ENCODE measurements at places on chromosomes 16 and 17.

DNA sequence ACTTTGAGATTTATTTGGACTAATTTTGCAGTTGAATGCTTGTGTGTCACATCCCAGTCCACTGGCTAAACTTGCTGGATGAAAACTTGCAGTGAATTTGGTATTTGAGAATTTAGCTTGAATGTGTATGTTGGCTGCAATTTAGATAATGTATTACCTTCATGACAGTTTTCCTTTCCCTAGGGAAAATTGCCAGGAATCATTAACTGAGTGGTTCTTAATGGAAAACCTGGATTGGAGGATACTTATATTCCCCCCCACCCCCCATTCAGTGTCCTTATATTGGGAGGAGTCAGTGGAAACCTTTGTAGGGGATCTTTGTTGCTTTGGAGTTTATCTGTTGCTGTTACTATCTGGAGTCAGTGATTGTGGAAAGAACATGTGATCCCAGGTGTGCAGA lies 67.6 kb downstream of the KPNA2 start:
- DNase-seq: no peak

DNA sequence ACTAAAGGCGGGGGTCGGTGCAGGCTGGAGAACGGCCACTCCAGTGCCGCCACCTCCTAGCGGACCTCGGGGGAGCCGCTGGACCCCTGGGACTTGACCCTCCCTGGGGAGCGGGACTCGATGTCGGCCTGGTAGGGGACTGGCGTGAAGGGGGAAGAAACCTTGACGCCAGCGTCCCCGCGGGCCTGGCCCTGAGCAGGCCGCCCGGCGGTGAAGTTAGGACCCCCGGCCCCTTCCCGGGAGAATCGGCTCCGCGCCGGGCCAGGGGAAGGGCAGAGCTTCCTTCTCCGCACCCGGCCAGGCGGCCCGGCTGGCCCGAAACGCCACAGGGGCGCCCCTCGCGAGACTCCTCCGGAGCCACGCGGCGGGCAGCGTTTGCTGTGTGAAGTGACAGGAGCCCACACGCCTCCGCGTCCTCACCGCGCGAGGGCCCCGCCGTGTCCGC lies 389 bp downstream of the DUS1L start:
- no peak for DNase-seq

DNA sequence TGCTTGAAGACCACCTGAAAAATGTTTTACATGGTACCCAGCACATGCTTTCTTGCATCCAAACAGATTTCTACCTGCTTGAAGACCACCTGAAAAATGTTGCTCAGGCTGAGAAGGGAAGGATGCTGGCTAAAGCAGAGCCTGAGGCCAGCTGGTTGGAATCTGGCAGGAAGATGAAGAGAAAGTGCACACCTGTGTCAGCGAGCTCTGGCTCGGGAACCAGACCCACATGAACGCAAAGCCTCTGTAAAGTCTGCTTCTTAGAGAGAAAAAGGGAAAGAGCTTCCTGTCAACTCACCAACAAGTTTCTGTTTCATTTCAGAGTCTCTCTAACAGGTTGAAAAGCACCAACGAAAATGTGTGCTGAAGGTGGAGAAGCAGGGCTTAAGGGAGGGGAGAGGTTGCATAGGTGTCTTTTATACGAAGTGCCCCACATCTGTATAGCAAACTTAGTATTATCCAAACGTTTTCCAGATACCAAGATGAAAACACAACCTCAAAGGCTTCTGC lies 226.0 kb downstream of the TOX3 start:
- no peak for DNase-seq

DNA sequence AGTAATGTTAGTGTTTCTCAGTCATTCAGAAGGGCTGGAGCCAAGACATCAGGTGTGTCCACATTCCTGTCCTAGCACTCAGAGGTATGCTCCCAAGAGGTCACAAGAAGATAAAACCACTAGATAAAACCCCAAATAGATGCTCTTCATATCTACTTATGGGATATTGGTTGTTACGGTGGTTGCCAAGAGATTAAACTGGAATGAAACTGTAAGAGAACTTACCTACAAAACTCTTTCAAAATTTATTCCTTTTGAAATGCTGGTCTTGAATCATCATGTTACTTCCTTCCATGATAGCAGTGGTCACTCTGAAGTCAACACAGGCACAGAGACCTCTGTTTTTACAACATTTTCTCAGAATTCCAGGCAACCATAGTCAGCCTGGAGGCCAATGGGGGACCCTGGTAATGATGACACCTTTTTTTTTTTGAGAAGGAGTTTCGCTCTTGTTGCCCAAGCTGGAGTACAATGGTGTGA lies 122.4 kb upstream of the WSCD1 start:
- DNase-seq: no peak

DNA sequence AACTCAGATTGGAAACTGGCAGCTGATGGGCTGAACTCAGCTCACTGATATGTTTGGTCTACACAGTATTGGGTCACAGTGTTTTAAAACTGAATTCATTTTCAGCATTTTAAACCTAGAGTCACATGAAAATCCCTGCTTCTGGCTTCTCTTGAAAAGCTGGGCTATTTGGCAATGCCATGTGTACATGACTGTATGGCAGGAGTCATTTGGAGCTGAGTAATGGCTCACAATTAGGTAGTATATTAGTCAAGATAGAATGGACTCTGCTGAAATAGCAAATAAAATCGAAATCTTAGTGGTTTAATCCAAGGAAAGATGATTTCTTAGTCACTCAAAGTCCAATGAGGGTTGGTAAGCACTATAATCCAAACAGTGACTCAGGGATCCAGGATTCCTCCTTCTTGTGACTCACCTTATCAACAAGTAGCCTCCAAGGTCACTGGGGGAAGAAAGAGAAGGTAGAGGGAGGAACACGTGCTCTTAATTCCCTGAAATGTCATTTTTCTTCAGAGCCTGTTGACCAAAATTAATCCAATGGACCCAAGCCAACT lies 13.9 kb upstream of the PMP22 start:
- no peak for DNase-seq

GRCh38 chr17:35846055-35846809 lies 22.5 kb downstream of the HEATR9 start:
- no peak for DNase-seq

DNA sequence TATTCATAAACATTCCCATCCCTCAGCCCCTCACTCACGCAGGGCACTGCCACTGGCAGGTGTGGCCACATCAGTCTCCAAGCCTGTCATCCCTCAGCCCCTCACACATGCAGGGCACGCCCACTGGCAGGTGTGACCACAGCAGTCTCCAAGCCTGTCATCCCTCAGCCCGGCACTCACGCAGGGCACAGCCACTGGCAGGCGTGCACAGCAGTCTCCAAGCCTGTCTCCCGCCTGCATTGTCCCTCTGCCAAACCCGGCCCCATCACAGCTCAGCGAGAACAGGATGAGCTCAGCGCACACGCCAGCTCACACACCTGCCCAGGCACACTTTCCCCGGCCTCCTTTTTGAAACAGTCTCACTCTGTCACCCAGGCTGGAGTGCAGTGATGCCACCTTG lies 11.4 kb upstream of the KREMEN2 start:
- no peak for DNase-seq

DNA sequence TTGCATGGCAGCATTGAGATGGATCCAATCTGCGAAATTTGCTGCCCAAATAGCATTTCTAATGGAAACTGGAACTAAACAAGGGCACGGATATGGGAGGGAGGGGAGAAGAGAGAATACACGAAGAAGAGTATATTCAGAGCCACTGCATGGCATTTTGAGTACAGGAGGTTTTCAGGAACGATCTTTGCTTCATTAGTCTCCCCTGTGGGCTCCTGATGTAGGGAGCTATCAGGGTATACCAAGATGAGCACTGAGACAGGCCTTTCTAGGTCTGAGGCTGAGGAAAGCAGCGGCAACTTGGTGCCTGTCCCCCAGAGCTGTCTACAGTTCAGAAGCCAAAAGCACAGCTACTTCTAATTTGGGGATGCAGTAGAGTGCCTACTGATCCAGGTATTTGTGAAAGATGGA lies 257.7 kb upstream of the PMFBP1 start:
- no peak for DNase-seq

GRCh38 chr16:86786338-86786737 lies 208.0 kb downstream of the FOXL1 start:
- no peak for DNase-seq

DNA sequence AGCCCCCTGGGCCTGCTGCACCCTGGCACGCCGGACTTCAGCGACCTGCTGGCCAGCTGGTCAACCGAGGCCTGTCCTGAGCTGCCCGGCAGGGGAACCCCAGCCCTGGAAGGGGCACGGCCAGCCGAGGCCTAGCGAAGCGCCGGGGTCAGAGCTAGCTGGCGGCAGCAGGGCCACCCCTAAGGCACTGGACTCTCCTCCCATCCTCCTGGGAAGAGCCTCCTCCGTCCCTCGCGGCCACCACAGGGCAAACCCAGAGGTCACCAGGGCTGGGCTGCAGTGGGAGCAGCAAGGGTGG lies 2.3 kb downstream of the PERCC1 start:
- DNase-seq: no peak

GRCh38 chr16:85491798-85492294 lies 121.3 kb upstream of the GSE1 start:
- DNase-seq: no peak

DNA sequence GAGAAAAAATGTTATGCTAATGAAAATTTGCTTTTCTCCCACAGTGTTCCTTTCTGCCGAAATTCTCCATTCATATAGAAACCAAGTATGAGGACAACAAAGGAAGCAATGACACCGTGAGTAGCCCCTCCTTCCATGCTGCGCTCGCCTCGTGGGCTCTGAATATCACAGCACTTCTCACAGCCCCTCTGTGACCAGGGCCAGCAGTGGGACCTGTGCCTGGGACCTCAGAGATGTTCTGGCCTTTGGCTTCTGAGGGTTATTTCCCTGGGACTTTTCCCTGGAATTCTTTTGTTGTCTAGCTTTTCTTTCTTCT lies 139.6 kb upstream of the NOL11 start:
- DNase-seq: no peak

GRCh38 chr17:46739982-46740381 lies 78.5 kb downstream of the WNT3 start:
- no peak for DNase-seq

DNA sequence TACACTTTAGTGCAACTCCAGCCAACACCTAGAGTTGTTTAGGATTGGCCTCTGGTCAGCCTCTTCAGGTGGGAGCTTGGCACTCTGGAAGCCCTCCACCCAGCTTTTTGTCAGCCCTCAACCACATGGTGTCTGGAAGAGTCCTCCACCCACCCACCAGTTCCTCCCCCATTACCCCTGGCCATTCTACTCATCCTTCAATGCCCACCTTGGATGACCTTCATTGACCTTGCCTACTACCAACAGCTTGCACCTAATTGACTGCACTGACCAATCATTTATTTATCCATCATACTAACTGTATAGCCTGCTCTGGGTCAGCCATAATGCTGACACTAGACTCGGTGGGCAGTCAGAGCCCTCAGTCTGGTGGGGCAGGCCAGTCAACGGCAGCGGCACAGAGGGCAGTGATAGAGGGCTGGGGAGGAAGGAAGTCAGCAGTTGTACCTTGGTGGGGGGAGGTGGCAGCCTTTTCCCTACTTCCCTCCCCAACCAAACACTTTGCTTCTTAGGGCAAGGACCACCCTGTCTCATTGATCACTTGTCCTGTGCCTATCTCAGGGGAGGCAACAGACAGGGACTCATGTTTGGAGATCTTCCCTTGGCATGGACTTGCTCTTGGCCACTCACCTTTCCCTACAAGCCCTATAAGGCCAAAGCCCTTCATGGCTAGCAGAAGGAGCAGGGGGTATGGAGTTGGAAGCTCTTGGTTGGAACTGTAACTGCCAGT lies 29.3 kb downstream of the SLC13A5 start:
- no peak for DNase-seq

GRCh38 chr17:9509236-9509816 lies 66.3 kb downstream of the STX8 start:
- no peak for DNase-seq

- no peak for DNase-seq
These were observed 74.2 kb downstream of the CPPED1 start for GRCh38 chr16:12729448-12729847.

DNA sequence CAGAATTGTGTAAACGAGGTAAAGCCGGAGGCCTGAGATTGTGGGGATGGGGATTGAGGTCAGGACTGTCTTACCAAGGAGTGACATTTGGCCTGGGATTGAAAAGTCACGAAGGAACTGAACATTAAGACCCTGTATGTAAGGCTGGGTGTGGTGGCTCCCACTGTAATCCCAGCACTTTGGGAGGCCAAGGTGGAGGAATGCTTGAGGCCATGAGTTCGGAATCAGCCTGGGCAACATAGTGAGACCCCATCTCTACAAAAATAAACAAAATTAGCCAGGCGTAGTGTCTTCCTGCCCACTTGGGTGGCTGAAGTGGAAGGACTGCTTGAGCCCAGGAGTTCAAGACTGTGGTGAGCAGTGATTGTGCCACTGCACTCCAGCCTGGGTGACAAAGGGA lies 75.5 kb downstream of the JPH3 start:
- no peak for DNase-seq

DNA sequence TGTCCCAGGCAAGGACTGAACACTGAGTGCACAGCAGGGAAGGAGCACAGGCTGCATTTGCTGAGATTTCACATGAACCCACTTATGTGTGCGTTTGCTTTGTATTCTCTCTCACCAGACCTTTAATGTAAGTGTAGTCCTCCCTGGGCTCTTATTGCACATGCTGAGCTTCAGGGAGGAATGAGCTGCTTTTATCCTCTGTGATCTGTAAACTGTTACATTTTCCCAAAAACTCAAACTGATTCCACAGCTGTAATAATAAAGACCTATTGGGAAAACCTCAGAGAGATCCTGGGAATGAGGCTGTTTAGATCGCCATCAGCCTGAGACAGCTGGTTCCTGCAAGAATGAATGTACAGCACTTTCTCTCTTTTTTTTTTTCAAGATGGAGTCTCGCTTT lies 53.6 kb upstream of the ADORA2B start:
- DNase-seq: no peak

GRCh38 chr17:83133302-83134121 lies 54.1 kb downstream of the METRNL start:
- DNase-seq: no peak

- DNase-seq: no peak
These were observed 25.7 kb downstream of the IRF8 start for GRCh38 chr16:85924675-85925074.

- DNase-seq: no peak
These were observed 75.1 kb downstream of the MSI2 start for GRCh38 chr17:57331423-57331822.

GRCh38 chr17:11944587-11944986 lies 52.7 kb downstream of the ZNF18 start:
- no peak for DNase-seq

- no peak for DNase-seq
These were observed 10.7 kb upstream of the STX4 start for GRCh38 chr16:31022544-31023251.

GRCh38 chr17:28480799-28481571 lies 7.5 kb downstream of the SLC13A2 start:
- DNase-seq: no peak

- DNase-seq: no peak
These were observed 52.4 kb upstream of the MRPS23 start for GRCh38 chr17:57902117-57902799.

- DNase-seq: no peak
These were observed 7.5 kb downstream of the KRT12 start for GRCh38 chr17:40859536-40859935.

DNA sequence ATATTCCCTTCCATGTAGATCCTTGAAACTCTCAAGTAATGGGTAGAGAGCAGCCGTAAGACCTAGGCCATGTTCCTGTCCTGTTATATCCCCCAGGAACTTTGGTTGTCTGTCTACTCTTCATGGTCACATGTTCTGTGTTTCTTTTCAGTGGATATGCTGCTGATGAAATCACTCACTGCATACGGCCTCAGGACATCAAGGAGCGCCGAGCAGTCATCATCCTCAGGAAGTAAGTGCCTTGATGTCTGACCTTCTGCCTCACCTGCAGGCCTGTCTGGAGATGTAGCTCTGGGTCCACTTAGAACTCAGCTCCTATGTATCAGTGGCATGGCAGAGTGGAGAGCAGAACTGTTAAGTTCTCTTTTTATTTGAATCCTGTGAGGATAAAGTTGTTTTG lies 11.2 kb downstream of the ALKBH5 start:
- DNase-seq: no peak
